Left renal cortex interstitium (tissue), 4 donors: ENCODE measurements at places on chromosomes 11 and 22.

GRCh38 chr11:19673924-19674729 lies 38.5 kb upstream of the NAV2 start:
- no peak for DNase-seq

GRCh38 chr22:25235547-25236290 lies 16.3 kb downstream of the CRYBB2 start:
- peak; percentile 15 for DNase-seq

DNA sequence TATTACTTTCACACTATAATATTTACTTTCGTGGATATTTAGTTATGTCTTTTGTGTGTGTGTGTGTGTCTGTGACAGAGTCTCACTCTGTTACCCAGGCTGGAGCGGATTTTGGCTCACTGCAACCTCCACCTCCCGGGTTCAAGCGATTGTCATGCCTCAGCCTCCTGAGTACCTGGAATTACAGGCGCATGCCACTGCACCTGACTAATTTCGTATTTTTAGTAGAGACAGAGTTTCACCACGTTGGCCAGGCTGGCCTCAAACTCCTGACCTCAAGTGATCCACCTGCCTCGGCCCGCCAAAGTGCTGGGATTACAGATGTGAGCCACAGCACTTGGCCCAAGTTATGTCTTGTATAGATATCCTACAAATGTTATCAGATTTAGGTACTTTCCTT lies 9.9 kb downstream of the PISD start:
- no peak for DNase-seq

DNA sequence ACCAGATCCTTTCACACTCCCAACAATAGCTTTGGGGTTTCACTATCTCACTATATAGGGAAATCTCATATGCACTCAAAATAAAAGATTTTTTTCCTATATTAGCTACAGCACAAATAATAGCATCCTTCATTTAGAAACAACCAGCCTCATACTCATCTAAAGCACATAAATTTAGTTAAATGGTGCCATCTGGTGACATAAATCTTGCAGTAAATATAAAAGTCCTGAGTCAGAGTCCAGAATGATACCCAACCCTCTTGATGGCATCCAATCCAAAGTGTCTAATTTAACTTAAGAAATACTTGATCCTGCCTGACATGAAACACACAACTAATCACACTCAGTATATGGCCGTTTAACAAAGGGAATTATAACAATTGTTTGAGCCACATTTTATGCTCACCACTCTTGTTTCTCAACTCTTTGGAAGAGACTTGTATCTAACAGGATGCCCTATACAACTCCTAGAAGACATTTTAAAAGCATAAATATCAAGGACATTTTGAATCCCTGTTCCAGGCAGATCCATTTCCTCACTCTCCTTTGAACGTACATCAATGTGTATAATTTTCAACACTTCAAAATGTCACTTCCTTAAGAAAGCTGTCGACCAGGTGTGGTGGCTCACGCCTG lies 36.2 kb downstream of the DLG2 start:
- DNase-seq, result no peak

DNA sequence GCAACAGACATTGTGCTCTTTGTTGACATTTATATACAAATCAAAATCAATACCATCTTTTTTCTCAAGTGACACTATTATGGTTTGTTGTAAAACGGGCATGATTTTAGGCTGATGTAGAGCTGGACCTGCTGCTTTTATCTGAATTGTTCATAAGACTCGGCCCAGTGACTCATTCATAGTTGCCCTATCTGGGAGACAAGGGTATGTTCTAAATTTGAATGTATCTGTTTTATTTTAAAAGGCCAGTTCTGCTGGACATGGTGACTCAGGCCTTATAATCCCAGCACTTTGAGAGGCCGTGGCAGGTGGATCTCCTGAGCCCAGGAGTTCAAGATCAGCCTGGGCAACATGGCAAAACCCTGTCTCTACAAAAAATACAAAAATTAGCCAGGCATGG lies 39.3 kb downstream of the CEP295 start:
- no peak for DNase-seq

DNA sequence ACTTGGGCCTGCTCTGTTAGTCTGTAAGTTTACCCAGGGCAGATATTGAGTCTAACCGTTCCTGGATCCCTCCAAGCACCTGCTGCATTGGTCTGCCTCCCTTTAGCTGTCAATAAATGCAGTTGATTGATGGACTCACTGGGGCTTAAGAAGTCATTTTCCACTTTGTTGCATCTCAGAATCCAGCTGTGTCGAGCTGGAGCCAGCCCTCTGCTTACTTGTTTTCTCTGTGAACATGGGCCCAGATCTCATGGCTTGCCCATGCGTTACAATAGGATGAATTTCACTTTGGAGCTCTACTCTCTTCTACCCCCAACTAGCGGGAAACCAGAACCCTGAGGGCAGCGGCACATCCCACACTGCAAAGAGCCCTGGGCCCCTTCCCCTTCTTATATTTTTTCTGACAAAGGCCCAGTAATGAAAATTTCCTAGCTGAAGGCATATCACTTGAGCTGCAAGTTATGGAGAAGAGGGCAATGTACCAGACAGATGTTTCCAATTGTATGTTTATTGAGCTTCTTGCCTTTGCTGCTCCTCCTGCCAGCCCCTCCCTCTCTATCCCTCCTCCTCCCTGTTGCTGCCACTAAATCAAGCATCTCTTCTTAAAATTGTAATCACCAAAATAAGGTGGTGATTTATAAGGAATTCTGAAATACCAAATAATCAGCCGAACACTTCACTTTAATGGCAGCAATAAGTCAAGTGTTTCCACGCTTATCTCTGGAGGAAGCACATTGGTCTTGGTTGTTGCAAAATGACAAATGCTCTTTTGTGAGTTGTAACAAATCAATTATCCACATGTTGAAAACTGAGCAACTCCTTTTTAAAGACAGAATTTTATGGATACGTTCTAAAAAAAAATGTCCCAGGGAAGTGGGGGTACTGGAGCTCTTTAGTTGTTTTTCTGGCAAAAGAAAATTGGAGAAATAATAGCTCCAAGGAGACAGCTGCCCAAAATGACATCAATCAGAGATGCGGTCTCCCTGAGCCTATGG lies 212.3 kb upstream of the ZBED5 start:
- DNase-seq, result no peak

DNA sequence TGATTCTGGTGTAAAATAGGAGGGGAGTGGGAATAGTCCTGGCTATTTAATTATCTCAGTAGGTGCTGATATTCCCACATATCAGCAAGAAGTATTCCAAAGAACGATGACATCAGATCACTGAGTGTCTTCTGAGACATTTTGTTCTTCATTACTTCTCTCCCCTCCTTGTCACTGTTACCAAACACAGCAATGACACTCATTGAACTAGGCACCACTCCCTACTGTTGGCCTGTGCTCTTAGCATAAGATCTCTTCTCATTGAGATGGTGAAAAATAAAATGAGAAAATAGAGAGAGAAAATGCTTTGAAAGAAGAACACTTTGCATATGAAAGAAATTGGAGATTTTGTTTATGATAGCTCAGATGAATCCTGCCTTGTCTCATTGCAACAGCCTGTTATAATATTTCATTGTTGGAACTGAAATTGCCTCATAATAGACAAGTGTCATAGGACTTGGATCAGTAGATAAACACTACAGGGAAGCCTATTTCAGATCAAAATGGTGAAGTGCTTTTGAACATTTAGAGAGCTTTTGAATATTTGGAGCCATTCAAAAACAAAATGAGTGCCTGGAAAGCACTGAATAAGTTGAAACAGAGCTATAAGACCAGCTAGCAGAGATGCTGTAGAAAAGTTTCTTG lies 11.3 kb upstream of the ETS1 start:
- no peak for DNase-seq

GRCh38 chr11:12199231-12199948 lies 89.0 kb downstream of the MICAL2 start:
- DNase-seq, result no peak

- DNase-seq, result no peak
These were observed 111.9 kb downstream of the MED15 start for GRCh38 chr22:20619045-20619892.
